Activated CD4-positive, alpha-beta T cell treated with anti-CD3 and anti-CD28 coated beads for 36 hours (primary cell): ENCODE measurements at places on chromosomes 7 and 10.

DNA sequence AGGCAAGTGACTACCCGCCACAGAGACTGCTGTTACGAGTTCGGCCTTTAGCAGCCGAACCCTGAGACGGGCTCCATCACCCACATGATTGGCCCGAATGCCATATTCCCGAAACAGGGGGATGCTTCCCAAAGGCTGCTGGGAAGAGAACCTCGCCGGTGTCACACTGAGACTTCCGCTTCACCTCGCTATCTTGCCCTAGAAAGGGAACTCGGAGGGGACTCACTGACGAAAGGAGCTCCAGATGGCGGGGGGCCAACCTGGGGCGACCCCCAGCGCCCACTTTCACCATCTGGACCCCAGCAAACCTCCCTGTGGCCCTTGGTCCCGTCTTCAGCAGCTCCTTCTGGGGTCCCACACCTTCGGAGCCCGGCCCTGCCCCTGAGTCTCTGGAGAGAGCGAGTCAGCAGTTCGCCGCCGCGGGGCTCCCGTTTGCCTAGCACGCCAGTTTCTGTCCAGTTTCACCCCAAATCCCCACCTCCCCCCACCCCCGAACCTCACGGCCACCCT, 529 bp downstream of the HPS1 start:
- DNase-seq, result peak; percentile 67

- no peak for DNase-seq
Observed at GRCh38 chr7:93232673-93233018, 480 bp downstream of the VPS50 start.

DNA sequence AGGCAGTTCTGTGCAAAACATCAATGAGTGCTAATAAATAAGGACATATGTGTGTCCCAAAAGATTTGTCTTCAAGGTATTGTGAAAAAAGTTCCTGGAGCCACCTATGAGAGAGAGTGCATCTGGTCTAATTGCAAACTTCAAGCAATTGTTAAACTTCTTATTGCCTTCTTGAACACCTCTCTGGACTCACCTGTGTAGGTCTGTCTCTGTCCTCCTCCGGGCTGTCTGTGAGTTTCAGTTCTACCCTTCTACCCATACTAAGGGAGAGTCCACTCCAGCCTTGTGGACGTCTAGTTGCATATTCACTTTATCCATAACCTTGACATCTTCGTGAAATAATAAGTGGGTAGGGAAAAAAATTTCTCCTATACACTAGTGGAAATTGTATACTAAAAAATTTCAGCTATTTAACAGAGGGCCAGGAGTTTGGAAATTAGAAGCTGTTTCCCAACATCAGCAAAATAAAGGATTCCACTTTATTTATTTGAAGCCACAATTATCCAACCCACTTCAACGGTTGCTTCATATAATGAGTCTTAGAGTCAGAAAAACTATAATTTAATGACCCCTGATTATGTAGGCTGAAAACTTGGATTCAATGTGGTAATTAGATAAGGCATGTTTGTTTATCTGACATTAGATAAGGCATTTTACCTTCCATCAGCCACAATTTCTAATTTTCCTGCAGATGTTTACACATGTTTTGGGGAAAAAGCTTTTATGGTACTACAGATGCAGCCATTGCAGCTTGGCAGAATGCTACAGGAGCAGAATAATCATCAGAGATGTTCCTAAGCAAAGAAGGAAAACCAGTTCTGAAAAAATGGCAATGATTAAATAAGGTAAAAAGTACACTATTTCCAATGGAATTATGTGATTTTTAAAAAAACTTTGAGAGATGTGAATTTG, 150.8 kb upstream of the FAM3C start:
- DNase-seq, result no peak

DNA sequence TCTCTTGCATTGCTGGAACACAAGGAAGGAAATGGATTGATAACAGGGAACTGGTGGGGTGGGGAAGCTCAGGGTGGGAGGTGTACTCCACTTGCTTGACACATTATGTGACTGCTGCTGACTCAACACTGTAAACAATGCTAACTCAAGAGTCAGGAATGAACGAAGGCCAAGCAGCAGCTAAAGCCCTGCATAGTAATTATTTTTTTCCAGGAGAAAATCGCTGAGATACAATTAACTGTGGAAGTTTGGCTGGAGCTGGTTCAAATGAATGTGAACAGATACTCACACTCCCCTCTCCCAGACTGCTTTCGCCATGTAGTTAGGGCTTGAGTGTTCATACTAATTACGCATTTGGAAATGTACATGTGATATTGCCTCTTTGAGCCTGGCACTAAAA, 170.9 kb upstream of the AOAH start:
- DNase-seq, result no peak

DNA sequence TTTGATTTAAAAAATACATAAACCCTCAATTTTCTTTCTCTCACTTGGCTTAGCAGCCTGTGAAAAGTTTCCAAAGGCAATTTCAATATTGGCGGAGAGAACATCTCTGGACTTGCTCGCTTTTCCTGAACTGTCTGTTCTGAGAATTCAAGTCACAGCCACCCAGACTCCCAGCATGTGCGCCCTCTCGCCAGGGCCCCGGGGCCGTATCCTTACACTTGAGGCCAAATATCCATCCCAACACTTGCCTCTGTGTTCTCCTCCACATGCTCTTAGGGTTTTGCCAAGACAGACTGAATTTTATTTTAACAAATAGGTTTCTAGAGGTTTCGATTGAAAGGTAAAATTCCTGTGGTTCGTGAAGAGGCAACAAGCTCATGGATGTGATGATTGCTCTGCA, 111.5 kb upstream of the GPR26 start:
- DNase-seq, result no peak

DNA sequence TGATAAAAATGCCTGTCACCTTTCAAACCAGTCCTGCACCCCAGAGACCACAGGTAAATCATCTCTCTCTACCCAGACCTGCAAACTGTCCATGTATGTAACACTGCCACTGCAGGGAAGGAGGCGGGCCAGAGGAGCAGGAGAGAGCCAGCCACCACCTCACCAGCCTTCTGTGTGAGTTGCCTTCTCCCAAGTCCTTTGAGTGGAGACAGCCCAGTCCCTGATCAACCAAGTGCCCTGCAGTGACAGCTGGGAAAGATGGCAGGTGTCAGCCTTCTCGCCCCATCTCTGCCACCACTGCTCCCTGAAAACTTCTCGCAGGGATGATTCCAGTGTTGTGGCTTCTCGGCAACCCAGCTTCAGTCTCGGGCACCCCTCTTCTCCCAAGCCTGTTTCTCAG, 42.4 kb downstream of the MTURN start:
- DNase-seq, result no peak

GRCh38 chr10:103510046-103510685, 16.7 kb downstream of the NEURL1 start:
- no peak for DNase-seq

DNA sequence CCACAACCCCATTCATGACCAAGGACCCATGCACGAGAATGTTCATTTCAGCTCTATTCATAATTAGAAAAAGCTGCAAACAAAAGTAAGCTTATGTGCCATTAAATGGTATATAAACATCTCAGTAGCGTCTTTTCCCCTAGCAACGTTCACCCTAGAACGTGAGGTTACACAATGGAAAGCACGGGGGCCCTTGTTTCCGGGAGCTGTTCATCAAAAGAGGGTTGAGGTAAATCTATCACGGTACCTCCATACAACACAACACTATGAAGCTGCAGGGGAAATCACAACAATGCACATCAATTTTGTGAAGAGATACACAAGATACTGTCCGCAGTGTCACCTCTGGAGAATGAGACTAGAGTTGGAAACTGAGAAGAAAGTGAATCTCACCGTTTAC, 80.9 kb upstream of the DDC start:
- DNase-seq, result no peak

- no peak for DNase-seq
Observed at GRCh38 chr7:123621707-123622106, 20.1 kb downstream of the ASB15 start.

- peak; percentile 12 for DNase-seq
Observed at GRCh38 chr7:2567679-2568278, 9.0 kb downstream of the IQCE start.

DNA sequence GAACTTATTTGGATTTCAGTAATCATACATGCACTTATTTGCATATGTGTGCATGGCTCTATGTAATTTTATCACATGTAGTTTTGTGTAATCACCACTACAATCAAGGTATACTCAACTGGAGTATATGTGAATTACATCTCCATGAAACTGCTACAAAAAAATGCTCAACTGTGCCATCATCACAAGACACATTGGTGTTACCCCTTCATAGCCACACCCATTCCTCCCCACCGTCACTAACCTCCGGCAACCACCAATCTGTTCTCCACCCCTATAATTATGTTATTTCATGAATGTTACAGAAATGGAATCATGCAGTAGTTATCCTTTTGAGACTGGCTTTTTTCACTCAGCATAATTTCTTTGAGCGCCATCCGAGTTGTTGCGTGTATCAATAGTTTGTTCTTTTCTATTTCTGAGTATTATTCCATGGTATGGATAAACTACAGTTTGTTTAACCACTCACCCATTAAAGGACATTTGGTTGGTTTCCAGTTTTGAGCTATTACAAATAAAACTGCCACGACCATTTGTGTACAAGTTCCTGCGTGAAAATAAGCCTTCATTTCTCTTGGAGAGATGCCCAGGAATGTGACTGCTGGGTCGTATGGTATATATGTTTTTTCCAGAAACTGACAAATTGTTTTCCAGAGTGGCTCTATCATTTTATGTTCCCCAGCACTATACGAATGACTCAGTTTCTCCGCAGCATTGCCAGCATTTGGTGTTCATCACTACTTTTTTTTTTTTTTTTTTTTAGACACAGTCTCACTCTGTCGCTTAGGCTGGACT, 11.3 kb upstream of the SMO start:
- DNase-seq, result no peak

DNA sequence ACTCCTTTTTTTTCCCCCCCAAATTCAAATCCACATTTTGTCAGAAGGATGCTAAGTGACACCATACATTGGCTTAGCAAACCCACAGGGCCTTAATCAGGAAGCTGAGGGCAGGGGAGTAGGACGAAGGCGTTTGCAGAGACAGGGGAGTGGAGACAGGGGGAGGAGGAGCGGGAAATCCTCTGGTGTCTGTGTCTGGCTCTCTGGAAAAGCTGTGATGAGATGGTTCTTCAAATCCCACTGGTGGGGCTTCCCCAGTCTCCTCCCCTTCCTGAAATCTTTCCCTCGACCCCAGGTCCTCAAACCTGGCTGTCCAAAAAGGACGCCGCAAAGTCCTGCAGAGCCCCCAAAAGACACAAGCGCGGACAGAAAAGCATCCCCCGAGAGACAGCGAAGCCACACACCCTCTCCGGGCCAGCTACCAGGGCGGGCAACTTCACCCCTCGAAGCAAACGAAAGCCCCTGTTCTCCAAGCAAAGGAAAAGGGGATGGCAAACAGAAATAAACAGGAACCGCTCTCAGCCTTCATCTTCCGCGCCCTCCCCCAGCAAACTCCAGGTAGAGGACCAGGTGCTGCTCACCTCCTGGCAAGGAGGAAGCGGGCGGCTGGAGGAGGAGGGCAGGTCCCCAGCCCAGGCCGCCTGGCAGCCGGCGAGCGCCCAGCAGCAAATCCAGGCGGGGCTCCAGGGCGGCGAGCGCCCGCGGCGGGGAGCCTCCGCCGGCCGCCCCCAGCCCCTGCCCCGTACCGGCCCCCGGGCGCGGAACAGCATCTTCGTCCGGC, 520 bp downstream of the ELAPOR2 start:
- DNase-seq, result no peak

GRCh38 chr7:28618383-28618782, 206.1 kb downstream of the CREB5 start:
- DNase-seq, result no peak

GRCh38 chr10:87538092-87539015, 33.7 kb downstream of the MINPP1 start:
- no peak for DNase-seq

DNA sequence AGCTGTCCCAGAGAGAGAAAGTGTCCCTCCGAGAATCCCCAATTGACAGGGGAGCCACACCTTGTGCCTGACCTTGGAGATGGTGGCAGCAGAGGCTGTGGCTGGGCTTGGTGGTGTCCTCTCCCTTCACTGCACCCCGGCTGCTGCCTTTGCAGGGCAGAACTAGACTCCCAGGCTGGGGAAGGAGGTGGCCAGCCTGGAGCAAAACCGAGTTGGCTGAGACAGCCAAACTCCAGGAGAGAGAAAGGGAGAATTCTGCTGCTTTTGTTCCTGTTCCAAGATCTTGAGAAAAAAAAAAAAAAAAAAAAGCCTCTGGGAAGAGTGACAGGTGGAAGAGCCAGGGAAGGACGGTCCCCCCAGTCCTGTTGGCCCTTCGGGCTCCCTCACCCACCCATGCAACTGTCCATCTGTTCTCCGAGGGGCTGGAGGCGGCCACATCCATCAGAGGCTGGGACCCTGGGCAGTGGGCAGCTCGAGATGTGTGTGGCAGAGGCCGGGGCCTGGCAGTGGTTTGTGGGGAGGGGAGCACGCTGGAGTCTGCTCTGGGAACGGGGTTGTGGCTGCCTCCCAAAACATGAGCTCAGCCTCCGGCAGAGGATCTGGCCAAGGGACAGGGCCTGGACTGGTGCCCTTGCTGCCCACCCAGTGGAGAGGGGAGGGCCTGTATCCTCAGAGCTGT, 35.5 kb downstream of the CLIP2 start:
- DNase-seq, result no peak

- DNase-seq, result peak; percentile 84
Observed at GRCh38 chr10:123582084-123582989, 83.8 kb upstream of the GPR26 start.
